Femur (tissue), 1 donor: ENCODE measurements at places on chromosomes 12 and 14.

- no peak for DNase-seq
Observed at GRCh38 chr14:60094306-60094897, 2.7 kb downstream of the PCNX4 start.

GRCh38 chr12:26158078-26158764 is 33.4 kb upstream of the BHLHE41 start:
- no peak for DNase-seq

- DNase-seq: no peak
Observed at GRCh38 chr14:75429562-75429961, 1.7 kb downstream of the JDP2 start.

GRCh38 chr14:54942913-54943312 is 40.3 kb upstream of the GCH1 start:
- no peak for DNase-seq

GRCh38 chr12:118959348-118959747 is 22.0 kb upstream of the SRRM4 start:
- DNase-seq: no peak

DNA sequence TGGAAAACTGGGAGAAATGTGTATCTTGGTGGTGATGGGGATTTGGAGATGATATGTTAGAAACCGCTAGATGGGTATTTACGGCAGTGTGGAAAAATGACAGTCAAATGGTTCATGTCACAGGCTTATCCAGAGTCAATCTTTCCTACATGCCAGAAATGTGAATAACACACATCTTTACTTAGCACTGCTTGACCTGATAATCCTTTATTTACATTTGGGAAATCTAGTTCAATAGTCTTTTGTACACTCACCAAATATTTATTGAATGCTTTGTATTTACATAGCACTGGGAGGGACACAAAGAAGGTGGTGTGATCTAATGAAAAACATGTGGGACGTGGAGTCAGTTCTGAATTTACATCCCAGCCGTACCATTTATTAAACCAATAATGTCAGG is 208.2 kb downstream of the DIO2 start:
- no peak for DNase-seq

DNA sequence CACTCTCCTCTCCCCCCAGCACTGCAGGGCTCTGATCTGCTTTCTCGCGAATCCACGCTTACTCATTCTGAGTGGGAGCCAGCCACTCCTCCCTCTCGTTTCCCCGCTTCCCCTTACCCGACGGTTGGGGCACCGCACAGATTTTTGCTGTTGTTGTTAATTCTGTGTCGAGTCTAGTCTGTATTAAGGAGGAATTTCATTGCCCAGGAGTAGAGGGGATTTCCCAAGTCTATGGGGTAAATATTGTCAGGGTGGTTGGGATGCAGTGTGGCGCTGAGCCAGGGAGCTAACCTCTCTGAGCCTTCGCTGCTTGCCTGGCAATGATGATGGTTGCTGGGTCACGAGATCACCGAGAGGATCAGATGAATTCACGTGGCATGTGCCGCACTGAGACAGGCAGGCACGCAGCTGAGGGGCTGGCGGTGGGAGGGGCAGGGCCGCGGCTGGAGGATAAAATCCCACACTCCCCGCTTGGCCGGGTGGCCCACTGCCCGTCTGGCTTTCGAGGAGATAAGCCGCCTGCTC is 18.5 kb downstream of the NCOR2 start:
- DNase-seq: peak; percentile 63

GRCh38 chr12:26340649-26341048 is 145.3 kb downstream of the SSPN start:
- peak; percentile 43 for DNase-seq

DNA sequence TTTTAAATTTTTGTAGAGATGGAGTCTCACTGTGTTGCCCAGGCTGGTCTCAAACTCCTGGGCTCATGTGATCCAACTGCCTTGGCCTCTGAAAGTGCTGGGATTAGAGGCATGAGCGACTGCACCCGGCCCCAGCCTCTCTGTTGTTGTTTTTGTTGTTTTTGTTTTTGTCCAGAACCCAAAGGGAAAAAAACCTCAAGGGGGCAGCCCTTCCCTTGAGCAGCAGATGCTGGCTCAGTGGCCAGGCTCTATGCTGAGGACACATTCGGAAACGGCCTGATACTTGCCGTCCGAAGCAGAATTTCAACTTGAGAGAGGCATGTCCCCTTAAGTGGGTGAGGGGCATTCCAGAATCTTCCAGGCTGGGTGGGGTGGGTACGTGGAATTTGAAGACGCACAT is 6.7 kb downstream of the MVK start:
- no peak for DNase-seq

- DNase-seq: no peak
Observed at GRCh38 chr12:105946493-105946901, 192.3 kb downstream of the NUAK1 start.

- DNase-seq: peak; percentile 71
Observed at GRCh38 chr12:108691998-108692808, 39.1 kb downstream of the CORO1C start.

GRCh38 chr12:97552410-97553121 is 90.0 kb downstream of the RMST start:
- DNase-seq: no peak
